ENCODE measurements at places on chromosomes 16 and 17.

DNA sequence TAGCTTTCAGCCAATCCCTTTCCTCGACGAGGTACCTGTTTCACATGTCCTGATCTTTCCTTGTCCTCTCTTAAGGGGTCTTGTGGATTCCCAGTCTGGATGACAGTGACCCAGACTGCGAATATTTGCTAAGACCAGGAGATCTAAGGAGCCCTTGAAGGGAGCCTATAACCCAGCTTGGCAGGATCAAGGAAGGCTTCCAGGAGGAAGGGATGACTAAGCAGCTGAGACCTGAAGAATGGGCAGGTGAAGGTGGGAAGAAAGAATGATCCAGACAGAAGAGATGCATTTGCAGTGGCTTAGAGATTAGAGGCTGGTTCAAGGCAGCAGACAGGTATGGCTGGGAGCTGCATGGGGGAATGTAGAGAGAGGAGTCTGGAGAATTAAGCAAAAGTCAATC, 1.9 kb upstream of the PDK2 start:
- DNase-seq, result no peak

DNA sequence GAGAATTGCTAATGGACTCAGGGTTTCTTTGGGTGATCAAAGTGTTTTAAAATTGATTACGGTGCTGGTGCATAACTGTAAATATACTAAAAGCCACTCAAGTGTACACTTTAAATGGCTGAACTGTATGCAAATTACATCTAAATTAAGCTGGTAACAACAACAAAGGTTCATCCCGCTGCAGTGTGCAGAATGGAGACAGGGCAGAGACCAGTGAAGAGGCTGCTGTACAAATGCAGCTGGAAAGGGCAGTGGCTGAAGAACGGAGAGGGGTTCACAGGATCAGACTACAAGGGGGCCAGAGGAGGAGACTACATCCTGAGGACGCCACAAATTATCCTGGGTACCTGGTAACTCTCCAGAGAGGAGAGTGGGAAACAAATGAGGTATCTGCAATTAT, 9.0 kb upstream of the ITGAE start:
- no peak for DNase-seq

DNA sequence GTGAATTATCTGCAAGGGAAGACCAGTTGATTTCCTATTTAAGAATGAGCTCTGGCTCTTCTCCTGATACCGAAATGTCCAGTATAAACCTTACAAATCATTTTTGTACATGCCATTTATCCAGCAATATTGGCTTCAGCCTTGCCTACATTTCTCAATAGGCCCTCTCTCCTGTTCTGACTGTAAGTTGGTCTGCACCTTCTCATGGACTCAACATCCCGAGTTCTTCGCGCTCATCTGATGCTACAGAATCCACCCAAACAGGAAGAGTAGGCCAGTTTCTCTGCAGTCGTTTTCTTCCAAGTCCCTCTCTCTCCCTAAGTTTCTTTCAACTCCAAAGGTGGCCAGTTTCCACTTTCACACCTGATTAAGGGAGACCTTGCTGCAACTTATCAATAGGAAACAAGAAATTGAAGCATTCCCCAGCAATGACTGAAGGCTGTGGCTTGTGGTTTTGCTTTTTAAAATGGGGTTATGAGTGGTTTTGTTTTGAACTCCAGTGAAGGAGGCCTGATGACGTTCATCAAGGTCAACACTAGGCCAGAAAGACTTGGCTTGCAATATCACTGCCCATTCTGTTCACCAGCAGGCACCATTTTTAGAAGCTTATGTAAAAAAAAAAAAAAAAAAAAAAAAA, 383.0 kb downstream of the MAF start:
- DNase-seq, result no peak

DNA sequence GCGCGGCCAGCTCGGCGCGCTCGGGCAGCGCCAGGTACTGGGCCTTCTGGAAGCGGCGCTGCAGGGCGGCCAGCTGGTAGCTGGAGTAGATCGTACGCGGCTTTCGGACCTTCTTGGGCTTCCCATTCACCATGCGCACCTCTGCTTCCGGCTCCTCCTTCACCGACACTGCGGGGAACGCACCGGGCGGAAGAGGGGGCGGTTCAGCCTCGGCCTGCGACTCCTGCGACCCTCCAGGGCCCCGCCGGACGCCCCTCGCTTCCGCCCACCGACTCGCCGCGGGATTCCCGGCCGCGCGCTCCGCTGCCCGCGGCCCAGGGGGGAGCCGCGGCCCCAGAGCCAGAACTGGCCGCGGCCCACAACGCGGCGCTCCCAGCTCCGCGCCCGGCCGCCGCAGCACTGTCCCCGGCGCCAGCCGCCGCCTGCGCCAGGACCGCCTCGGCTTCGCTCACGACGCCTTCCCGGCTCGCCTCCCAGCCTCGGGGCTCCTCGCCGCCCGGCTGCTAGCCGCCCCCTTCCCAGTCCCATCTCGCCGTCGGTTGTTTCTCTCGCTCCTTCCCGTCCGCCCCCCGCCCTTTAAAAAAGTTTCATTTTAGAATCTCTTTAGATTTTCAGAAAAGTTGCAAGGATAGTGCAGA, 1.5 kb downstream of the DLX3 start:
- DNase-seq, result no peak

GRCh38 chr16:82414476-82414875, 212.3 kb upstream of the CDH13 start:
- DNase-seq, result no peak

GRCh38 chr16:14087590-14088154, 16.6 kb downstream of the MRTFB start:
- DNase-seq, result peak; percentile 8

GRCh38 chr16:71659471-71659870, 33.5 kb downstream of the MARVELD3 start:
- DNase-seq, result no peak

- DNase-seq, result no peak
These were observed 630 bp downstream of the MILR1 start for GRCh38 chr17:64449545-64449944.

GRCh38 chr17:41140360-41141131, at the start of gene KRTAP4-6:
TSS of gene KRTAP4-6 (minus strand) at chr17:41140544. CDS start at chr17:41140487, 57 bp downstream.
- peak; percentile 92 for DNase-seq

- peak; percentile 38 for DNase-seq
These were observed 8.9 kb upstream of the WSCD1 start for GRCh38 chr17:6061290-6061689.

DNA sequence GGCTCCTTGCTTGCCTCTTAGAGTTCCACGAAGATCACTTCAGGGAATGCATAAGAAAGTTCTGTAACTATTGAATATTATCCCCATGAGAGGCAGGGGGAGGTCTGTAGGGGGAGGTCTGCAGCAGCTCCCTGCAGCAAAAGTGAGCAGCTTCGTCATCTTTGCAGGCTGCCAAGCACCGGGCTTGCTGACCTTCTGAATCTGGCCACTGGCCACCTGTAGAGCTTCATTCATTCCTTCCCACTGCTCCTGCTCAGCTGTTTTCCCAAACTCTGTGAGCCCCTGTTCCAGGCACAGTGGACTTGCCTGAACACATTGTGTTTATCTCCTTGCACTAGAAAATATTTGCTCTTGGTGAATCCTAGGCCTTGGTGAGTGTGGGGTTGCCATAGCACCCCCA, 443.3 kb downstream of the HAPSTR1 start:
- DNase-seq, result no peak

GRCh38 chr17:76736349-76737081, 616 bp downstream of the SRSF2 start:
- DNase-seq, result peak; percentile 66

DNA sequence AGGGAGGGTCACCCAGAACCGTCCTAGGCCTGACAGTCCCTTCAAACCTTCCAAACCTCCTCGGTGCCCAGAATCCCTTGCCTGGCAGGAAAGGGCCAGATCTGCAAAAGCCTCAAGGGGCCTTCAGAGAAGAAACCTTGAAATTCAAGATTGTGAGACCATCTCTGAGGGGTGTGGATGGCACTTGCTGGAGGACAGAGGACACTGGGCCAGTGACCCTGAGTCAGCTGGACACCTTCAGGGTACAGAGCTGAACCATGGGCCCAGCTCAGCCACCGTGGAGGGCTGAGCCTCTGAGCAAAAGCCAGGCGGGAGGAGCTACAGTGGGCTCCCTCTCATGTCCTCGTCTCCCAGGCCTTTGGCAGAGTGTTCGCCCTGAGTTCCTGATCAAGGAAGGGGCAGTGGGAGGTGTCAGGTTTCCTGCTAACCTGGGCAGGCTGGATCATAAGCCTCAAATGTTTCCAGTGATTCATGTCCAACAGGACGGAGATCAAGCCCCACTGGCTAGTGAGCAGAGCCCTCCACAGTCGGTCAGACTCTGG, 3.0 kb downstream of the PDILT start:
- no peak for DNase-seq

- no peak for DNase-seq
These were observed 14.6 kb upstream of the HSBP1 start for GRCh38 chr16:83793179-83793578.
